Fibroblast of the aortic adventitia (primary cell): ENCODE measurements at places on chromosomes 4 and X. TPM values are rescaled to one million over a fixed set of nuclear protein-coding genes. Genes with fewer than 3 reads are reported as not detected.

Gene DIPK2B
- total RNA-seq: 0.09 and 0.16 TPM in 2 replicates

Gene RAI2
- total RNA-seq: 0.33 and 4.0 TPM in 2 replicates

Gene GC
- total RNA-seq: not detected in 2 replicates

Gene DCLK2
- total RNA-seq: 4.5 and 7.1 TPM in 2 replicates

Gene CFAP47
- total RNA-seq: not detected in 2 replicates

Gene GPR82
- under 0.01 TPM in 1 of 2 replicates, not detected in the other for total RNA-seq

Gene OTUD6A
- total RNA-seq: not detected in 2 replicates

Gene CFP
- total RNA-seq: 0.18 TPM in 1 of 2 replicates, not detected in the other

Gene ZCCHC18
- total RNA-seq: 0.27 and 2.4 TPM in 2 replicates

- no peak for DNase-seq
Measured at GRCh38 chr4:135184715-135185114, 983.1 kb upstream of the PABPC4L start.

- DNase-seq: no peak
Measured at GRCh38 chr4:162016991-162017390, 146.8 kb downstream of the FSTL5 start.

DNA sequence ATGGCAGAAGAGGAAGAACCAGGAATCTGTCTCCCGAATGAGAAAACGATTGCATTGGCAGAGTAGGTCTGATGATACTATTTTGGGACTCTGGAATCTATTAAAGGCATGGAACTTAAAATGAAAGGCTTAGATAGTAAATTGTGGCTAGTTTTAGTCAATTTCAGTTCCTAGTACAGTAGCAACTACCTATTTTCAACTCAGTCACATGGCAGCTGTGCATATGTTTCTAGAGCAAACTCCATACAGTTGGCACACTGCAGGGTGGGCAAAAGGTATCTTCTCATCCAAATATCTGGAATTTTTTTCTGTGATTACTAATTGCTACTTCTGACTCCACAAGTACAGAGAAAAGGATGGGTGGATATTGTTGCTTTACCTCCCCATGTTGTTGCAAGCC lies 663.6 kb downstream of the PCDH7 start:
- no peak for DNase-seq

GRCh38 chrX:29067351-29067750 lies 480.1 kb downstream of the IL1RAPL1 start:
- no peak for DNase-seq

GRCh38 chrX:790041-790506 lies 159.5 kb downstream of the SHOX start:
- no peak for DNase-seq

DNA sequence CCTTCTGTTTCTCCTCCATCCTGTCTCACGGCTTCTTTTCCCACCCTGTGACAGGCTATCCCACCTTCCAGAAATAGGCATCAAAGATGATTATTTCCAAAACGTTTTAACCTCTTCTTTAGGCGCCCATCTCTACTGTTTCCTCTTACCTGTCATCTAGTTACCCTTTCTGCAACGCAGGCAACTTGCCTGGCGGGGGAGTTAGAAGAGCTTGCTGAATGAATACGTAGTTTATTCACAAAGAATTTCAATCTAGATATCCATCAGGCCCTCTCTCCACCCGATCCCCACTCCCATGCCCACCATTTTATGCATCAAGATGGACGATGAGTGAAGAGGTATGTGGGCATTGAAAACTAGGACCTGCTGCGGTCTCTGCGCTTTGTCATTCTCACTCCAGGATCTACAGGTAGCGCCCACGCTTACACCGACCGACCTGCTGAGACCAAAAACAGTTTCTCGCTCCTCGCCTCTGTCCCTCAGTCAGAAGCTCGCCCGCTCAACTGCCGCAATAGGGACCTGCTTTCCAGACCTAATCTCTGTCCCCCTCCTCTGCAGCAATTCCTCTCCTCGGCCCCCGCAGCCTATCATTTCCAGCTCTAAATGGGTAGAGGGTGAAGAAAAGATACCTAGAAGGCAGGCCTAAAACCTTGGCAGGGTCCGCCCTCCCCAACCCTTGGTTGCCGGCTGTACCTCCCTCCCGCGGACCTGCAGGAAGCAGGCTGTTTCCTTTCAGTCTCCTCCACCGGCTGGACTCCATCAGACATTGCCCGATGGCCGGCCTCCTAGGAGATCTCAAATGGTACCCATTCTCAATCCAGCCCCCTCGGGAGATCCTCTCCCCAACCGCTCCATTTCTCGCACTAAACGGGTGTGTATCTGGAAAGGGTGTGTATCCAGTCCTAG lies 624 bp downstream of the BEX5 start:
- DNase-seq: no peak

- no peak for DNase-seq
Measured at GRCh38 chr4:109914322-109914721, 1.6 kb downstream of the EGF start.

- no peak for DNase-seq
Measured at GRCh38 chr4:107902715-107903114, 28.6 kb upstream of the CYP2U1 start.

GRCh38 chr4:152246659-152247058 lies 289.2 kb downstream of the FBXW7 start:
- no peak for DNase-seq

- no peak for DNase-seq
Measured at GRCh38 chrX:108245462-108245861, 153.9 kb downstream of the ATG4A start.

DNA sequence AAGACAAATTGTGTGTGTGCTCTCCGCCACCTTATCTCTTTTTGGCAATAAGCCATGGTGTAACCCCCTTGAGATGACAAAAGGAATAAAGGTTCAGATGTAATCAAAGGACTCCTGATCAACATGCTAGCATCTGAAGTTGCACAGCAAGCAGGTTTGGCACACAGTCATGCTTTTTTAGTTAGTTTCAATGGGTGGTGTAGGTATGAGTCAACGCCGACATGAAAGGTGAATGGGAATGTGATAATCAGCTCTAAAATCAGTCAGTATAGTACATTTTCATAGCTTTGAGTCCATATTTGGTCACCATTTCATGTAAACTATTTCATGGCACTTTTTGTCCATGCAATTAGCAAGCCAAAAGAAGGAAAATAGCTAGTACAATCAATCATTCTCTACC lies 50.4 kb upstream of the ETNPPL start:
- no peak for DNase-seq

- DNase-seq: no peak
Measured at GRCh38 chrX:39639871-39640270, 457.9 kb downstream of the BCOR start.

GRCh38 chr4:61820136-61820535 lies 620.0 kb downstream of the ADGRL3 start:
- no peak for DNase-seq

- DNase-seq: peak; percentile 56
Measured at GRCh38 chrX:63514569-63515080, 163.5 kb upstream of the SPIN4 start.

GRCh38 chr4:186725469-186726425 lies 2.1 kb upstream of the FAT1 start:
- DNase-seq: peak; percentile 81

DNA sequence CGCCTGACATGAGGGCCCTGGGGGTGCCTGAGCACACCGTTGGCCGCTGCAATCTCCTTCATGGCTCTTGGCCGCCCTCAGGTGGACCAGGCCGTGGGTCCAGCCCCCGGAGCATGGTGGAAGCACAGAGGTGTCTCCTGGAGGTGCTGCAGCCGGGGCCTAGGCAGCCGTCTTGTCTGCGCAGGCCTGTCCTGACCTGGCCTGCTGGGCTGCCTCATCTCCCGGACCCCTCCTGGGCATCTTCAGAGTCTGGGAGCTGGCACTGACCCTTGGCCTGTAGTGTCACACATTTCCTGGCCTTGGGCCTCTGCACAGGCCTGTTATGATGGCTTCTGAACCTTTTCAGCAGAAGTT lies 20.9 kb downstream of the UVSSA start:
- DNase-seq: no peak

DNA sequence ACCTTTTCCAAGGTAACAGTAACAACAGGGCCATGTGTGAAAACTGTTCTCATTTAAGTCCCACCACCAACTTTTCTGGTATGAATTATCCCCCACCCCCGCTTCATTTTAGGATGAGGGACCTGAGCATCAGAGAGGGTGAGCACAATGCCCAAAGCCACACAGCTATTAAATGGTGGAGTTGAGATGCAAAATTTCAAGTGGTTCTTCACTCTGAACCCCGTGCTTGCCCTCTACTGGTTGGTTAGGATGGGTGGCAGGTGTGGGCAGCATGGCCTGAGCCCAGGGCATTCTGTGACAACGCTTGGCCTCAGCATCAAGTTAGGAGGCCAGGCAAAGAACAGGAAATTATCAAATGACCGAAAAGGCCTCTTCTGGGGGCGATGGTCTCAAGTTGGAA lies 33.5 kb downstream of the MED28 start:
- no peak for DNase-seq

GRCh38 chr4:76388160-76388908 lies 32.6 kb downstream of the CCDC158 start:
- peak; percentile 4 for DNase-seq

DNA sequence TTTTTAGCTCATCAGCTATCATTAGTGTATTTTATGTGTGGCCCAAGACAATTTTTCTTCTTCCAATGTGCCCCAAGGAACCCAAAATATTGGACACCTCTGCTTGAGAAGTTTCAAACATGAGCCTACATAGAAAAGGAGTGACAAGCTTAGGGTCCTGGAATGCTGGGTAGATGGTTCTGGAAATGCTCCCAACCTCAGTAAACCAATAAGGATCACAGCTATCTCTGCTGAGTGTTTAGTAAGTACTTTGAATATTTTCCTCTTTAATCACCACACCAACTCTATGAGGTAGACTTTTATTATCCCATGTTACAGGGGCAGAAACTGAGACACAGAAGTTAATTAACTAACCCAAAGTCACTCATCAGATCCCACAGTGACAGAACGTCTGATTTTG lies 164.9 kb upstream of the KLF3 start:
- peak; percentile 28 for DNase-seq
